Glomerular endothelial cell (primary cell): ENCODE measurements at places on chromosomes 1 and 21. TPM values are rescaled to one million over a fixed set of nuclear protein-coding genes. Genes with fewer than 3 reads are reported as not detected.

Gene BSDC1
- total RNA-seq, result 75.0 and 117 TPM in 2 replicates

Gene CELA2B
- total RNA-seq, result not detected in 2 replicates

Gene ANKRD35
- 0.93 and 1.4 TPM in 2 replicates for total RNA-seq

Gene CLEC20A
- total RNA-seq, result not detected in 2 replicates

GRCh38 chr1:41380195-41380594, 19.0 kb downstream of the FOXO6 start:
- DNase-seq, result no peak

GRCh38 chr1:113835686-113836290, 23.5 kb upstream of the RSBN1 start:
- peak; percentile 47 for DNase-seq

GRCh38 chr1:156813298-156813697, 3.4 kb downstream of the SH2D2A start:
- no peak for DNase-seq

GRCh38 chr1:44262816-44263567, 49.7 kb downstream of the DMAP1 start:
- no peak for DNase-seq

DNA sequence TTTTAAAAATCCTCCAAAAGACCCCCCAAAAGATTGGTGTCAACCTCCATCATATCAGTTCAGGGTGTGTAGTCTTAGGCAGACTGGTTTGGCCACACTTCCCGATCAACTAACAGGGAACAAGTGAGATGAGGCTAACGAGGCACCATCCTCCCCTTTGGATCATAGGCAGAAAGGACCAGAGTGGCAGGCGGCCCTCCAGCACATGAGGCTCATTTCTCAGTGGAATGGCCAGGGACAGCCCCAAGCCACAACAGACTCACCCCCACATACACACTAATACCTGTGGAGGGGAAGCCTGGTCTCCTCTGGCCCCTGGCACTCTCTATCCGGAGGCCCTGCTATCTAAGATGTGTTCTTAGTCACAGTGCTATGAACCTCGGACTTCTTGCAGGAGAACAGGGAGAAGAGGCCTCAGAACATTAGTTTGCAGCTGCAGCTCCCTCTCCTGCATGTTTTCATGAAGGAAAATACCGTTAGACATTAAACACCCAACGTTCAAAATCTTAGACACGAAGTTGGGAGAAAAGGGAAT, 17.3 kb upstream of the CAPN2 start:
- DNase-seq, result no peak

- no peak for DNase-seq
Measured at GRCh38 chr1:87056974-87057373, 142.5 kb downstream of the HS2ST1 start.

DNA sequence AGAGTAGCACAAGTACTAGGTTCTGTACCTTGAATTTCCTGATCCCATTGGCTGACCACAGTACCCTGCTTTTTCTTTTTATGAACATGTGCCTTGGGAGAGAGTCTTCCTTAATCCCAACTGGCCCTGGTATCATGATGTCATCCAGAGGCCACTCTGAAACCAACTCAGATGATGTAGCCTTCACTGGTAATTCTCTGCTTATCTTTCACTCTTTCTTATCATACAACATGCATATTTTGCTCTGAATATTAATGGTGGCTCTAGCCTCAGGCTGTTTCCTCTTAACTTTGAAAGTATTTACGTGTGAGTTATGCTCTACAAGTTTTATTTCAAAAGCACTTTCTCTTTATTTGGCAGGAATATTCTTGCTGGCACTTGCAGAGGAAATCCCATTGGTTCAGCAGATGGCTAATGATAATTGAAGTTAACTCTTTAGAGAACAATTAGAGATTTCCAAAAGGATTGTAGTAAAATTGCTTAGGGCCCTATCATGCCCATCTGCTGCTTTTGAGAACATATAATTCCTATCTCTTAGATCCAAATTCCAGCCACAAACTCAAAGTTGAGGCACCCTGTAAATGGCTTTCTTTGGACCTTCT, 86.1 kb downstream of the PTGER3 start:
- DNase-seq, result no peak

GRCh38 chr1:35448344-35448801, 108.8 kb downstream of the KIAA0319L start:
- no peak for DNase-seq

- no peak for DNase-seq
Measured at GRCh38 chr1:1721201-1721600, 3.0 kb downstream of the CDK11A start.

- no peak for DNase-seq
Measured at GRCh38 chr1:109354929-109355328, 42.8 kb downstream of the SORT1 start.

GRCh38 chr1:151989211-151989862, 4.3 kb downstream of the S100A10 start:
- no peak for DNase-seq

GRCh38 chr1:77057994-77058585, 161.1 kb downstream of the PIGK start:
- no peak for DNase-seq

DNA sequence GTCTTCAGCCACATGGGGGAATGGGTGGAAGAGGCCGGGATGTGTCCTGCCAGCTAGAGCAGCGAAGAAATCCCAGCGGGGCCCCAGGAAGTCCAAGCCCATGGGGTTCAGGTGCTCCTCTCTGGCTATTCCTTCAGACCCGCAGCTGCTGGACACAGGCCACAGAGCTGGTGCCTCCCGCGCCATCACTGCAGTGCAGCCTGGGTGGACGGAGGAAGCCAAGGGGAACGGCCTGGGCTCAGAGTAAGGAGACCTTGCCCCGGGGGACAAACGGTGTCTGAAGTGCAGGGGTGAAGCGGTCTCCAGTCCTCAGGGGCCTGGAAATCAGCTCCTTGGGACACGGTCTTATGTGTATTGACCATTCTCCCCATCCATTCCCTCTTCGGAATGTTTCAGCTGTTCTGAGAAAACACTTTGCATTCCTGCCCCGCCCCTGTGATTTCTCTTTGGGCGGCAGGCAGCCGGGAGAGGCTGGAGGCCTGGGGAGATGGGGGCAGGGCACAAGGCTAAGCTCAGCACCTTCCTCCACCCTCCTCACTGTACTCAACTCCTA, 18.4 kb downstream of the MTHFR start:
- no peak for DNase-seq

GRCh38 chr1:172420385-172420784, at the start of gene C1orf105:
C1orf105 (plus strand) TSS chr1:172420685; CDS start chr1:172420886, 201 bp downstream.
- no peak for DNase-seq
